Stimulated activated CD4-positive, alpha-beta T cell treated with anti-CD3 and anti-CD28 coated beads, Interleukin-12 subunit alpha, Interleukin-12 subunit beta, amount 100 ng/mL, for 4 hours (primary cell): ENCODE measurements at places on chromosomes 12 and 14.

- DNase-seq: no peak
Observed at GRCh38 chr12:42119085-42119633, 25.5 kb downstream of the GXYLT1 start.

DNA sequence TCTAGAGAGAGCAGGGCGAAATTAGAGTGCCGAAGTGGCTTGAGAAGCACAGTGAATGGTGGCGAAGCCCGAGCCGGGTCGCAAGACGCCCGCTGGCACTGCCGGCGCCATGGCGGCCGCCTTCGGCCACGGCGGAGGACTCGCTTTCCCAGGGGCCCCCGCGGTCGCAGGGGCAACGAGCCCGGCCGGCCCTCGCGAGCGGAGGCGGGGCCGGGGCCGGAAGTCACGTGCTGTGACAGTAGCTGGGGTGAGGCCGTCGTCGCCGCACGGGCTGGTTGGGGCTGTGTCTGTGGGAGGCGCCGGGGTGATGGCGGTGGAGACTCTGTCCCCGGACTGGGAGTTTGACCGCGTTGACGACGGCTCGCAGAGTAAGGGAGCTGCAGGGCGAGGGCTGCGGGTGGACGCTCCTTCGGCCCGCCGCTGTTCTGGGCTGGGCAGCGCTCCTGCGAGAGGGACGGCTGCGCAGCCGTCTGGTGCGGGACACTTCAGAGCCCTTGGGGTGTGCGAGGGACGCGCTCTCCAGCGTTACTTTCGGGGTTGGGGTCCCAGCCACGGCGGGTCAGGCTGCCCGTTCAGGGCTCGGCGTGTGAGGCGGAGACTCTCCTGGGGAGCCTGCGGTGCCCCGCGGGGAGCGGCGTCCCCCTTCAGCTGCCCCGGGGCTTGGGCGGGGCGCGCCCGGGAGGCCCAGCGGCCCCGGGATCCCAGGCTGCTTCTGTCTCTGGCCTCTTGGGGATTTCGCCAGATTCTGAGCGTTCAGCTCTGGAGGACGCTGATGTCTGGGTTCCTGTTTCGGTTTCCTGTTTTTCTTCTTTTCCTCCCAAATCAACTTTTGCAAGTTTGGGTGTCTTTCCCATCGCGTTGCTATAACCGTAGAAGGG is at the start of gene WASHC4:
Gene WASHC4 (plus strand): TSS at position 238 of the 878 bp plus-strand sequence. CDS start 70 bp downstream, at position 308.
- DNase-seq: peak; percentile 92

DNA sequence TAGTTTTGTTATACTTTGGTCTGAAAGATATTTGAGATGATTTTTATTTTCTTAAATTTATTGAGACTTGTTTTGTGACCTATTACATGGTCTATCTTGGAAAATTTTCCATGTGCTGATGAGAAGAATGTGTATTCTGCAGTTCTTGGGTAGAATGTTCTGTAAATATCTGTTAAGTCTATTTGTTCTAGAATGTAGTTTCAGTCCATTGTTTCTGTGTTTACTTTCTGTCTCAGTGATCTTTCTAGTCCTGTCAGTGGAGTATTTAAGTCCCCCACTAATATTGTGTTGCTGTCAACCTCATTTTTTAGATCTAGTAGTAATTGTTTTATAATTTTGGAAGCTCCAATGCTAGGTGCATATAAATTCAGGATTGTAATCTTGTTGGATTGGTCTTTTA is 30.4 kb upstream of the SCAF11 start:
- no peak for DNase-seq

- no peak for DNase-seq
Observed at GRCh38 chr12:124310785-124311184, 15.9 kb downstream of the RFLNA start.

DNA sequence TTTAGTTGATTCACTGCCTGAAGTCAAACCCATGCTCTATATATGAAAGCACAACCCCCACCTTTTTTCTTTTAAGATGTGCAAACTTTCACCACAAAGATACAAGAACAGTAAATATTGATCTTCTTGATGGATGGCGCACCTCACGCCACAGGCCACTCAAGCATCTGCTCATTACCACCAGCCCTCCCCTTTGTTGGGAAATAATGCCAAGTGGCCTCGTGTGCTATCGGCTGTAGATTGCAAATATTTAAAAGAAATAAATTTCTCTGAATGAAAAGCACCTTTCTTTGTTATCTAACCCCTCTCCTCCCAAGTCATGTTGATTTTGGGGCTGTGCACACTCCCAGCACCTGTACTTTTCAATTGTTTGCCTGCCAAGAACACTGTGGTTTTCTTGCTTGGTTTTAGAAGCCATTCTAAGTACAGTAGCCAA is 122.7 kb downstream of the C12orf42 start:
- DNase-seq: no peak

DNA sequence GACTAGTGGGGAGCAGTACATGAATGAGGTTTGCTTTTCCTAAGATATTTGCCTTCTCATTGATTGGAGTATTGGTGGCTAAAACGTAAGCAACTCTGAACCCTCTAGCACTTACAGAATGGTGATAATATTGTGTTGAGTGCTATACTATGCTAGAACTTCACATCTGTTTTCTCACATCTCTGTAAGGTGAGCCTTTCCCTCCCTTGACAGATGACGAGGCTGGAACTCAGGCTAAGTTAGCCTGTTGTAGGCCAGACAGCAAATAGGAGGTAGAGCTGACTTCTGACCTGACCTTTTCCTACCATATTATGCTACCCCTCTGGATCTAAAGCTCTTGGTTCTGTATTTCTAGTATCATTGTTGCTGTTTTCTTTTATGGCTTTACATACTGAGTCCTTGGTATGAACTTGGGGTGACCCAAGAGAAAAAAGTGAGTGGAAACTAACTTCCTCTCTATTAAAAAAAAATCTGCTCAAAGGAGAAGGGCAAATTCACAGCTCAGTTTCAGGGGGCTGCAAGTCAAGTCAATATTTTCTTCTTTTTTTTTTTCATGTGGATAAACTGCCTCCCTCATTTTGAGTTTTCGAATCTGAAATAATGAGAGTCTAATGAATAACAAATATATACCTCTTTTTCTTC is 85.9 kb downstream of the CRADD start:
- no peak for DNase-seq

- no peak for DNase-seq
Observed at GRCh38 chr14:61876362-61877034, 114.3 kb downstream of the SNAPC1 start.

GRCh38 chr12:92357584-92358261 is 212.1 kb upstream of the BTG1 start:
- DNase-seq: no peak

GRCh38 chr12:73226593-73226992 is 954.4 kb downstream of the TRHDE start:
- DNase-seq: no peak

DNA sequence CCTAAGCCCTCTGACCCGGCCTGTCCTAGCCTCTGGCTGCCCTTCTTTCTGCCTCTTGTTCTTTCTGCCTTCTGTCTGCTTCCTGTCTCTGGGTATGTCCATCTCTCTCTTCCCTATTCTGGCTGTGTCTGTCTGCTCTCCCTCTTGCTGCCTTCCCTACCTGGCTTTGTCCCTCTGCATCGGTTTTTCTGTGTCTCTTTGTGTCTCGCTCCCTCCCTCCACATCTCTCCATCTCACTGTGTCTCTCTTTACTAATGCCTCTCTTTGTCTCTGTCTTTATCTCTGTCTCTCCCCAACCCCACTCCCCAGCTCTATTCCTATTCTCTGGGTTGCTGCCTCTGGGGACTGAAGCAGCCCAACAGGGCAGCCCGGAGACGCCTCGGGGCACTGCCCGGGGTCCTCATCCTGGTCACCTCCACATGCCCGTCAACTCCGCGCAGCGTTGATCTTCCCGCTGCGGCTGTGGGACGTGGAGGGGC is 10.1 kb downstream of the SHMT2 start:
- DNase-seq: no peak

DNA sequence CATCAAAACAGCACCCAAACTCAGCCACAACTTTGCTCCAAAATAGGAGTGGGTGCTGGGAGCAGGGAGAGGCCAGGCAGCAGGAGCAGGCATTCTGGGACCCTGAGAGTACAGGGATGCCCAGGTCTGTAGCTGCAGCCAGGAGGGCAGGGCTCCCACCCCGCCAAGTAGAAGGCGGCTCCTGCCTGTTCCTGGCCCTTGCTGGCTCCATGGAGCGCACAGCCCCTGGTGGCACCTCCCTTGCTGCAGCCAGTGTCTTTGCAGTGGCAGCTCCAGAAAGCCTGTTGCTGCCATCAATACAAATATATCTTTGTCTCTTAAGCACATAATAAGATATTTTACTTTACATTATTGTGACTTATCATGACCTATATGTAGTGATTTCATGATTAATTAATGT is 1096.5 kb downstream of the FSCB start:
- no peak for DNase-seq

- DNase-seq: no peak
Observed at GRCh38 chr14:45084946-45085346, 1.0 kb downstream of the PRPF39 start.

DNA sequence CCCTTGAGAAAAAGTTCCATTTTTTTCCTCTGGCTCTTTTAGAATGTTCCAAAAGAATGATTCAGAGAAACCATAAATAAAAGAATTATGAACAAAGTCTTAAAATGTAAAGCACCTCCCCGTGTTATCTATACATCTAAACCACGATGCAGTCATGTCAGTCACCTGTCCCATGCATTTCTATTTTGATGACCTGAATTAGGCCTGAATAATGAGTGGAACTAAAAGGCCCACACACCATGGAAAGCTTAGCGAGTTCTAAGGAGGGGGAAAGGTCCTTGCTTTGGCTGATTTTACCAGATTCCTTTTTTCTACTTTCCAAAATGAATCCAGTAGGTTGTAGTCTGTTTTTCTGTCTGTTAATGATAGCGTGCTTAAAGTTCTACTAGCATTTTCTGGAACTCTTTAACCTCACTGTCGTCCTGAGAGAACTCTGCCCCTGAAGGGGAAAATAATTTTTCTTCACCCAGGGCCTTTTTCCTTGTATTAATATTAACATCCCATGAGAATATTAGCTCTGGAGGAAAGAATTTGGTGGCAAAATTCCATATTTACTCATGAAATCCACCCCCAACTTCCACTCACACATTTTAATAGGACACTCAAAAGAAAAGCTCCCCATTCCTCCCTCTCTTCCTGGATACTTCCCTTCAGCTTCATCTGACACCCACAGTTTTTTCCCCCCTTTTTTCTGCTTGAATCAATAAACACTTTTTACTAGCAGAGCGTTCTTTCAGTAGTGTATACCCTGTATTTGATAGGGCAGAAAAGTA is 266.3 kb upstream of the DIO2 start:
- DNase-seq: no peak

DNA sequence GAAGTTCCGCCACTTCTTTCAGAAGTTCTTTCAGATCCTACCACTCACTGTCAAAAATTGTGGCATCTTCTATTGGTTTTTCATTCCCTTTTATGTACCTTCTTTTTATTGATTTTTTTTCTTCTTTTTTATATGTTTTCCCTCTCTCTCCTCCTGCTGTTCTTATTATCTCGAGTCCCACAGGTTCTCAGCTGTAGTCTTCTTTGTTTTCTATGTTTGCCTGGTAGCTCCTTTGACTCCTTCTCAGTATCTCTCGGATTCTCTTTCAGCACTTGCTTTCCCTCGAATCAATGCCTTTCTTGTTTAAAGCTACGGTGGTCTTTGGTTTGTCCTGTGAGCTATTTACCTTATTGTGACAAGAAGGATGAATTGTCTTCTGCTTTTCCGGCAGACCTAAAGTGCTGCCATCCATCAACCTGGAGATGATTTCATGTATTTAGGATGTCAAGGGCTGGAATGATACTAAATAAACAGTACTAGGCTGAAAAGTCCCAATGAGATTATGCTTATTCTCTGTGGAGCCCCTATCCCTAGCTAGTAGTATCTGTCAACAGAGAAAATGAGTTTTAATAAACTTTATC is 541.7 kb downstream of the NOVA1 start:
- no peak for DNase-seq

GRCh38 chr12:5817246-5817645 is 127.8 kb downstream of the ANO2 start:
- no peak for DNase-seq

GRCh38 chr14:69014829-69015259 is 35.7 kb upstream of the ACTN1 start:
- no peak for DNase-seq

- DNase-seq: no peak
Observed at GRCh38 chr12:51773145-51773869, 75.2 kb downstream of the FIGNL2 start.

GRCh38 chr12:108349278-108349688 is 10.2 kb upstream of the CMKLR1 start:
- no peak for DNase-seq

GRCh38 chr14:89588840-89589296 is 171.8 kb upstream of the FOXN3 start:
- no peak for DNase-seq

GRCh38 chr12:66571361-66571915 is 107.4 kb downstream of the GRIP1 start:
- DNase-seq: no peak

- no peak for DNase-seq
Observed at GRCh38 chr12:23113781-23114180, 488.8 kb downstream of the ETNK1 start.

DNA sequence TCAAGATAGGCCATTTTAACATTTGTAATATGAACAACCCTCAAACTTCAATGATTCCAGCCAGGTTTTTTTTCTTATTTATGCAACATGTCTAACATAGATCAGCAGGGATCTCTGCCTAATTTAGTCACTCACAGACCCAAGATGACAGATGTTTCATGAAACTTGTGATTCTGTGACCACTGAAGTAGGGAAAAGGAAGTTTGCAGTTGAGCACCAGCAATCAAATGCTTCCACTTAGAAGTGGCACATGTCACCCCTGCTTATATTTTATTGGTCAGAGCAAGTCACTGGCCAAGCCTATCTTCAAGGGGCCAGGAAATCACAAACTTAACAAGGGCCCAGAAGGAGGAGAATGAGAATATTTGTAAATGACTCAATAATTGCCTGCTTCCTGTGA is 150.6 kb downstream of the BCAT1 start:
- DNase-seq: no peak

DNA sequence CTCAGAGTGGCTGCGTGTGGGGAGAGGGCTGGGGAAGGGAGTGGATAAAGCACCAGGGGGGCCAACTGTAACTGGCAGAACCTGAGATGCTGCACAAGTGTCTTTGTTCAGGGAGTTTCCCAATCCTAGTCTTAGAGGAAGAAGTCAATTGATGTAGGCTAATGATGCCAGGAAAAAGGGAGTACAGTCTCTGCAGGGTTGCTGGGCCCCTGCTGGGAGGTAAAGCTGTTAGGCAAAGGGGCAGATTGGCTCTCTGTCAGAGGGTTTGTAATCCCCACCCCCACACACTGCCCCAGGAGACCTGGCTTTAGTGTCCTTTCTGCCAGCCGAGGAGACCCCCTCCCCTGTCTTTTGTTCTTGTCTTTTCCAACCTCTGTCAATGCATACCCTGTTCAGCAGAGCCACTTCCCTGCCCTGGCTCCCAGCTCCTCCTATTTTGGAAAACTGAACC is 178.4 kb downstream of the KCNA5 start:
- no peak for DNase-seq

DNA sequence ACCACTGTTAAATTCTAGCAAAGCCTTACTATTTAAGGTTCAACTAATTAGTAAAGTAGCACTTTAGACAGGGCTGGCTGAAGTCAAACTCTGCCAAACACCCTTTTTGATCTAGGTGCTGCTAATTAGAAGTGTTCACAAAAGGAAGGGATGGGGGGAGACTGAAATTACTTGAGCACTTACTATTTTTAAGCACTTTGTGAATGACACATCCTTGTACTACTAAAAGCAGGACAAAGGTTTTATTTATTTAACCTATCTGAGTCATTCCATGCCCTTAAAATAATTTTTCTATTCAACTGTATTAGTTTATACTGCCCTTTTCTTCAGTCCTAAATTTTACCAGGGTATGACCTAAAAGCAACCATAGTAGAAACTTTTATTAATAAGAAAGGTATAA is 20.1 kb downstream of the MBIP start:
- DNase-seq: no peak
